ENCODE measurements at places on chromosomes 5 and 9.

DNA sequence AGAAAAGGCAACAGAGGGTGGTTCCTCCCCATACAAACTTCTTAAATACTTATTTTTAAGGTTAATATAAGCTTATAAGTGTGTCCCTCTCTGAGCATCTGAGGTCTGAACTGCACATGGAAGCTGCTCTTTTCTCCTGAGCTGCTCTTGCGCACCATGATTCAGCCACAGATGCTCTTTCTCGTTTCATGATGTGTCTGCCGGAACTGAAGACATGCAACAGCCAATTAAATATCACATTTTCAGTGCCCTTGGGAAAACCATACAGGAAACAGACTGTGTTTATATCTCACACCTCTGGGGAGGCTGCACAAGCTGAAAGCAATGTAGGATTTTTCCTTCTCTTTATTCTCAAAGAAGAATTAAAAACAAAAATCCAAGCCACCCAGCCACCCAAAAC lies 96.8 kb upstream of the NREP start:
- no peak for DNase-seq

- DNase-seq = no peak
Observed at GRCh38 chr9:132557159-132557558, 25.2 kb upstream of the BARHL1 start.

- no peak for DNase-seq
Observed at GRCh38 chr5:37838152-37838932, 1.5 kb downstream of the GDNF start.

DNA sequence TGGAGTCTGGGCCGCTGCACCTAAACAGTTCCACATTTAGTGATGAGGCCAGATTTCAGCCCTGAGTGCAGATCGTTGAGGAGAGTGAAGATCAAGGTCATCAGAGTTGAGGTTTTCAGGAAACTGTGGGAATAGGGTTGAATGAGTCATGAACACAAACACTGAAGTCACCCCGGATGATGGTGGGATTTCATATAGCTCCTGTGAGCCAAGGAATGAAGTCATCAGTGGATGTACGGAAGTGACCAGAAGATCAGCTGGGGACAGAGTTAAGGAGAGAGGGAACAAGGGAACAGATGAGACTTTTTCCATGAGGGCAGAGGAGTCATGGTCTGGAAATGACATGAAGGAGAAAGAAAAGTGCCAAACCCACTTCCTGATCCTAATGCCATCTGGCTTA lies 36.5 kb downstream of the PALM2AKAP2 start:
- DNase-seq = no peak

DNA sequence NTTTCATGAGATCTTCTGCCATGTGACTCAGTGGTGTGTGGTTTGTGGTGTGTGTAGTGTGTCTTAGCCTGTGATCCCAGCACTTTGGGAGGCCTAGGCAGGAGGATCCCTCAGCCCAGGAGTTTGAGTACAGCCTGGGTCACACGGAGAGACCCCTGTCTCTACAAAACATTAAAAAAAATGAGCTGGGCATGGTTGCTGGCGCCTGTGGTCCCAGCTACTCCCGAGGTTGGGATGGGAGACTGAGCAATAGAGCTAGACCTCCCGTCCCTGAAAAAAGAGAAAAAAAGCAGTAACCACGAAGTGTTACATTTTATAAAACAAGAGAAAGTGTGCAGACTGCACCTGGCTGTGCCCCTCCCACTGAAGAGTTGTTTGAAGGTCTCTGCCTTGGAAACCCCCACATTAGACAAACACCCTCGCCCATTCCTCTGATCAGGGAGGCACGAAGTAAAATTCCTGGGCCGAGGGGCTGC lies 21.2 kb upstream of the RNU6ATAC start:
- peak; percentile 49 for DNase-seq

GRCh38 chr5:137728048-137728447 lies 7.8 kb downstream of the KLHL3 start:
- no peak for DNase-seq

GRCh38 chr9:109506097-109506712 lies 8.1 kb upstream of the PTPN3 start:
- DNase-seq = no peak

- DNase-seq = no peak
Observed at GRCh38 chr9:108673386-108673785, 182.4 kb downstream of the ACTL7B start.

DNA sequence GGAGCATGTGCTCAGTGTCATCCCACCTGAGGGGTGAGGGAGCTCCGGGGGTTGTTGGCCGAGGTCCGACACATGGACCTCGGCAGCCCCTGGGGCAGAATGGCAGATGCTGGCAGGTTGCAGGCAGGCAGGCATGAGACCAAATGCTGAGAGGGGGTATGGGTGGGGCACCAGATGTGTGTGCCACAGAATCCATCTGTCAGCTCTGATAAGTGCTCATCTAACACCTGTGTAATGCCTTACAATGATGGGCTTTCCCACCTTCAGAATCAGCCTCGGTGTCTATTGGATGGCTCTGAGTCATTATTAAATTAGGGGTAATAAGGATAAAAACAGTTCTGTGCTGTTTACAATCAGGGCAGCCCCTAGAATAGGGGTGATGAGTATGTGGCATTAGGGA lies 73.1 kb upstream of the SAP30L start:
- no peak for DNase-seq

DNA sequence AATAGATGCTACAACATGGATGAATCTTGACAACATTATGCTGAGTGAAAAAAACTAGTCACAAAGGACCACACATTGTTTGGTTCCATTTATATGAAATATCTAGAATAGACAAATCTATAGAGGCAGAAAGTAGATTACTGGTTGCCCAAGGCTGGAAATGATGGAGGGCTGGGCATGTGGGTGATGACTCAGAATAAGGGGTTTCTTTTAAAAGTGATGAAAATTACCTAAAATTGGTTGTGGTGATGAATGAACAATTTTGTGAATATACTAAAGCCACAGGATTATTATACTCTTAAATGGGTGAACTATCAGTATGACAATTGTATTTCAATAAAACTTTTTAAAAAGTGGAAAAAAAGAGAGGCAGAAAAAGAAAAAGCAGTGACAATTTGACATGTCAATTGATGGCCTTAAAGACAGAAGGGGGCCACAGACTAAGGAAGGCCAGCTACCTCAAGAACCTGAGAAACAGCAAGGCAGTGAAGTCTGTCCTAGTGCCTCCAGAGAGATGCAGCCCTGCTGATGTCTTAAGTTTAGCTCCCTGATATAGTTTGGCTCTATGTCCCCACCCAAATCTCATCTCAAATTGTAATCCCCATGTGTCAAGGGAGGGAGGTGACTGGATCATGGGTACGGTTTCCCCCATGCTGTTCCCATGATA lies 182.7 kb downstream of the PIK3R1 start:
- no peak for DNase-seq

GRCh38 chr5:130104895-130105688 lies 200.8 kb downstream of the CHSY3 start:
- DNase-seq = no peak

DNA sequence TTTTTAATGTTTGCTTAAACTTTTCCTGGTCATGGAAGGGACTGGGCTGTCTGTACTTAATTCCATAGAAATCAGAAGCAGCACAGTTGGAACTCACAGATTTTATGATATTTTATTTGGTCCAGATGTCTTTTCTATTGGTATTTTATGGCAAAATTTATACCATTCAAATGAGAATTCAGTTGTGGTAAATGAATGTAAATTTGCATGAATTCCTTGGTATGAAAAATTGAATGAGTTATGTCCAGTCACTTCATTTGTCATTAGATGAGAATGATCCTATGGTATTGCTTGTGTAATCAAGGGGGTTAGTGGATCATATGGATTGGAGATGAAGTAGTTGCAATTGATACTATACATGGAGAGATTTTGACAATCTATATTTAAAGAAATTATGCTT lies 188.0 kb downstream of the KDM4C start:
- no peak for DNase-seq

GRCh38 chr5:32357658-32358057 lies 44.9 kb upstream of the MTMR12 start:
- no peak for DNase-seq

GRCh38 chr5:142014911-142015584 lies 2.2 kb upstream of the GNPDA1 start:
- peak; percentile 83 for DNase-seq

- DNase-seq = no peak
Observed at GRCh38 chr5:79119486-79119885, 7.9 kb downstream of the BHMT start.

DNA sequence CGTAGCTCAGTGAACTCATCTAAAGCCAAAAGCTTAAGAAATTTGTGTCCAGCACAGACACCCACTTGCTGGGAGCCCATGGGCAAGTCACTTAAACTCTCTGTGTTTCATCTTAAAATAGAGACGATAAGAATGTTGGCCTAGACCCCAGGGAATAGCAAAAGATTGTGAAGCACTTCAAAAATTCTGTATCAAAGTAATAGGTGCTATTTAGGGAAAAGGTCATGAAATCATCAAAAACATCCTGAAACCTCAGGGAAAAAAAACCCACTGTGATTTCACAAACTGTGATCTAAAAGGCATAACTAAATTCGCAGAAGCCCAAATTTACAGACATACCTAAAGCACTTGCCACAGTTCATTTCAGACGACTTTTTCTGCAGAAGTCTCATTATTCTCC lies 278.3 kb downstream of the NR2F1-AS1 start:
- no peak for DNase-seq

GRCh38 chr5:31990701-31991110 lies 183.4 kb downstream of the GOLPH3 start:
- no peak for DNase-seq

DNA sequence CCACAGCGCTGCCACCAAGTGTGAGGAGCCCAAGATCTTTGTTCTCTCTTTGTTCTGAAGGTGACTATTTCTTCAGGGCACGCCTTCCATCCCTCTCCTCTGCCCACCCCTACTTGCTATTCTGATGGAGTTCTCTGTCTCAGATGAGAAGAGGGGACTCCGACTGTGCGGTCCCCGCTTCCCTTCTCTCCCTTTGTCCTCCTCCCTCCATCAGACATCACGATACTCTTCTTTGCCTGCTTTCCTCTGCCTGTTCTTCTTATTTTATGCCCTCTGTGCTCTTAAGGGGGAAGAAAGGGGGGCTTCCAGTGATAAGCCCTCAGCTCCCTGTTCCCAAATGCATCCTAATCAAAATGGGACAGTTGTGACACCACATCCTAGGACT lies 307.8 kb downstream of the RAB3C start:
- DNase-seq = no peak

GRCh38 chr9:92807757-92808725 lies 43.4 kb upstream of the BICD2 start:
- peak; percentile 20 for DNase-seq

DNA sequence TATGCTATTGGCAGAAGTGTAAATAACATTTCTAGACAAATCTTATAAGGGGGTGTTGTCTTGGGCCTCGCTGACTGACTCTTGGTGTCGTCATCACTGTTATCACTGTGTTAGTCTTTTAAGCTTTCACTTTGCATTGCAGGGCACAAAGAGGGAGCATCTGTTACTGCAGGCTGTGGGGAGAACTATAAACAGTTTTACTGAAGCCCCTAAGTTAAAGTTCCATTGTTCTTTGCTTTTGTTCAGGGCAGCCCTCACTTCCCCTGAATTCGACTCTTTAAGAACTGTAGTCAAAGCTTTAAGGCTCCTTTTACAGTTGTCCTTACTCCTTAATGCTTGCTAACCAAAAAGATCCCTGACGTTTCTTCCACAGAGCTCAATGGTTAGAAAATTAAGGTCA lies 605.0 kb downstream of the RAB3C start:
- no peak for DNase-seq

DNA sequence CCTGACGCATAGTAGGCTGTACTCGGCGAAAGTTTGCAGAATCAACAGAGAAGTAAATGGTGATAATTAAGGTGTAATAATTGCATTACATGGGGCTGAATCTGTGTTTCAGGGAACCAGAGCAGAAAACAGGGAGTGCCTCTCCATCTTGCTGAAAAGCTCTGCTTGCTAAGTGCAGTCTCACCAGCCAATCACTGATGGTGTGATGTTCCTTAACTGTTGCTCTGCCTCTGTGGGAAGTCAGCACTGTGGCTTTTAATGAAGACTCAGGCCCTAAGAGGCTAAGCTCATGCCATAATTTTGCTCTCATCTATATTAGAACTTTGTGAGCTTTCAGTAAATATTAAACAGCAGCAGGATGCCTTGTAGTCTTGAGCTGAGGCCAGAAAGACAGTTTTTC lies 4.5 kb downstream of the PHF24 start:
- no peak for DNase-seq

GRCh38 chr5:171855798-171856763 lies 70.5 kb downstream of the SMIM23 start:
- no peak for DNase-seq

DNA sequence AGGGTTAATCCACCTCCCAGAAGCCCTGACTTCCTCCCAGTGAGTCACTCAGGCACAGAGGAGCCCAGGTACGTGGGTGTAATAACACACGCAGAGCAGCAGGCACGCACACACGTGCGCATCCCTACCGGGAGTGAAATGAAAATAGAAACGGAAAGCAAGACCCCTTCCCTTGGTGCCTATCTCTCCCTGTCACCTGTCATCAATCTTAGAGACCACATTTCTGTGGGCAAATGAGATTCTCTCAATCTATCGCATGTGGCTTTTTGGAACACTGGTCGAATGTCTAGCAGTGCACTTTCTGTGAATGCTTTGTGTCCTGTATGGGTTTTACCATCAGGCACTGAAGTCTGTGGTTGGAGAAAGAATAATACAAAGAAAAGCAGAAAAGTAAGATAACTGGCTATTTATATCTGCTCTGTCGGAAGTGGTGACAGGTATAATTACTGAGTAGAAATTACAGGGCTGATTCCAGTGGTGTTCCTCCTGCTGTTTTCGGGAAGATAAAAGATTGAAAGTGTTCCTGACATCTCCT lies 137.7 kb upstream of the GRIA1 start:
- peak; percentile 16 for DNase-seq

- no peak for DNase-seq
Observed at GRCh38 chr5:17398431-17398830, 99.6 kb upstream of the TAF11L2 start.

DNA sequence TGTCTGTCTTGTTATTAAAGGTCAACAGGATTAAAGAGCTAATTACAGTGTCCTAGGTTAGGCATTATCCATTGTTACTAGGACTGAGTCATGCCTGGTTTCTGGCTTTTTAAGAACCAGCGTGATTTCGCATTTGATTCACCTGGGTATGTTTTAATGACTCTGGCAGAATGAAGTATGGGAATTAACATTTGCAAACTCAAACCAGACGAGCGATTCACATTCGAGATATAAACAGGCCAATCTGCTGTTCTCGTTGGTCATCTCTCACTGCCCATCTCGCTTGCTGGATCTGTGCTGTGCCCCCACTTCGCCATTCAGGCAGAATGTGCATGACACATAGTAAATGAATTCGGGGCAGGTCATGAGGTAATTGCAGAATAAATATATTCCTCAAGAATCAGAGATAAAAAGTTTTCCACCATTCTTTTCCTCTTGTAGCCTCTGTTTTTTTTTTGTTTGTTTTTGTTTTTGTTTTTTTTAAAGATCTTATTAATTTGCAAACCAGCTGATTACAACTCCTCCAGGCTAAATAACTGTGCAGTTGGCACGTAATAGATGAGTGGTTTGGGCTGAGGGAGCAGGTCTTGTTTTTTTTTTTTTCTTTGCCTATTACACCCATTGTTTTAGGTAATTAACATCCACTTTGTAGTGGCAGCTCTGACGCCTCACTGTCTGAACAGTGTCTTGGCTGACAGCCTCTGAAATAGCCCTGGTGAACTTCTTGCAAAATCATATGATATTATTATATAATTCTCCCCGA lies 313.5 kb upstream of the MSX2 start:
- no peak for DNase-seq

Data from CD4-positive, alpha-beta T cell treated with Interleukin-17A for 1 hour (primary cell).